Naive thymus-derived CD4-positive, alpha-beta T cell (primary cell): ENCODE measurements at places on chromosomes 6 and 20.

DNA sequence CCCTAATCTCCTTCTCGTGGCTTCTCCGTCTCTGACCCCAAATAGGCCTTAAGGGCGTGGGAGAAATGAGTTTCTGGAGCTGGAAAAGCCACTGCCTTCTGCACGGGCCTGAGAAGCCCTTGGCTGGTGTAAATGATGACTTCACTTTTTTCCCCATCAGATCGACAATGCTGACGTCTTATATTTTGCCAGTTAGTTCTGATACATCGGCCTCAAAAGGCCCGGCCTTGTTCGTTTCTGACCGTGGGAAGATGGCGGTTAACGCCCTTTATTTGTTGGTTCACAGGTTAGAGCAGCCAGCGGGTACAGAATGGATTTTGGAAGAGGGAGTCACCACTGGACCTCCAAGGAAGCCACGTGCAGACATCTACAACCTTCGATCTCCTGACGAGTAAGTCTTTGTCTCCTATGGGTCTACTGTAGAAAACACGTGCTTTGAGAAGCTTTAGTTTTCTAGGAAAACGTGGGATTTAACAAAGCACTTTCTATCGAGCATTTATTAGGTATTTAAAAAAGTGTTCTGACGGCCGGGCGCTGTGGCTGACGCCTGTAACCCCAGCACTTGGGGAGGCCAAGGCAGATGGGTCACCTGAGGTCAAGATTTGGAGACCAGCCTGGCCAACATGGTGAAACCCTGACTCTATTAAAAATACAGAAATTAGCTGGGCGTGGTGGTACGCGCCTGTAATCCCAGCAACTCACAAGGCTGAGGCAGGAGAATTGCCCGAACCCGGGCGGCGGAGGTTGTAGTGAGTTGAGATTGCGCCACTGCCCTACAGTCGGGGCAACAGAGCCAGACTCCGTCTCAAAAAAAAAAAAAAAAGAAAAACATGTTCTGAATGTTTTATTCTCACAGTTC lies 1.2 kb upstream of the ZNFX1 start:
- DNase-seq = no peak

DNA sequence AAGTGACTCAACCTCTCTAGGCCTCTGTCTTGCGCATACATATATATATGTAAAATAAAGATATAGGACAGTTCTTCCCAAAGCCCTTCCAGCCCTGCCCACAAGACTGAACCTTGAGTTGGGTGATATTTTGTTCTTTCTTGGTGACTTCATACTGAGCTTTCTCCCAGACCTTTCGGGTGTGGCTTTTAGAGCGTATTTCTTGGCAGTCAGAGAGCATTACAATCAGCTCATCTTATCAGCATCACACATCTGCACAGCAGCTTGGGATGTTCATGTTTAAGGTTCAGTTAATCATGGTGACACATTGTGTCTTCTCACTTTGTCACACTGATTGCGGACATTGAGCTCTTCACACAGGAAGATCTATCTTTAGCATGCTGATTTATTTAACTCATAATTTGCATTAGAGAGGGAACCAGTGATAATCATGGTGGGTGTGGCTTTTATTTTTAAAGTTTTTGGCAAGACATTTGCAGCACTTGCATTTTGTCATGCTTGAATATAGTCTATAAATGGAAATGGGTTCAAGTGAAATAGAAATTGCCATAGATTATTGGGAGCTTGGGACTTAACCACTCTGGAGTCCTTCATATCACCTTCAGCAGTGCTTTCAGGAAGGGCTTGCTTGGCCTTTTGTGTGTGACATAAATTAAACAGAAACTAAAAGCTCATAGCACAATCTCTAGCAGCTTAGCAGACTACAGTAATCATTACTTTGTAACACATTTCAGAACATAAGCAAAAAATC lies 8.3 kb downstream of the KIF3B start:
- DNase-seq = no peak

- no peak for DNase-seq
Observed at GRCh38 chr20:1946762-1947534, 46.9 kb downstream of the PDYN start.

DNA sequence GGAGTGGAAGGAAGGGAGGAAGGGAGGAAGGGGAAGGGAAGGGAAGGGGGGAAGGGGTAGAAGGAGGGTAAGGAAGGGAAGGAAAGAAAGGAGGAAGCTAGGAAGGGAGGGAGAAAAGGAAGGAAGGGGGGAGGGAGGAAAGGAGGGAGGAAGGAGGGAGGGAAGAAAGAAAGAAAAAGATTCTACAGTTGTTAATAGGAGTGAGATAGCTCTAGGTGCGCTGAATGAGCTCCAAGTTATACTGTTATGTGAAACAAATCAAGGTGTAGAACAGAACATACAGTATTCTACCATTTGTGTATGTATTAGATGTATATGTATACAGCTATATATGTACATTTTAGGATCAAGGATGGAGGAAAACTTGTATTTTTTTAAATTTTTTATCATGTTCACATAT lies 167.7 kb downstream of the HACE1 start:
- no peak for DNase-seq

- DNase-seq = no peak
Observed at GRCh38 chr6:79797163-79797764, 150.1 kb downstream of the ELOVL4 start.

DNA sequence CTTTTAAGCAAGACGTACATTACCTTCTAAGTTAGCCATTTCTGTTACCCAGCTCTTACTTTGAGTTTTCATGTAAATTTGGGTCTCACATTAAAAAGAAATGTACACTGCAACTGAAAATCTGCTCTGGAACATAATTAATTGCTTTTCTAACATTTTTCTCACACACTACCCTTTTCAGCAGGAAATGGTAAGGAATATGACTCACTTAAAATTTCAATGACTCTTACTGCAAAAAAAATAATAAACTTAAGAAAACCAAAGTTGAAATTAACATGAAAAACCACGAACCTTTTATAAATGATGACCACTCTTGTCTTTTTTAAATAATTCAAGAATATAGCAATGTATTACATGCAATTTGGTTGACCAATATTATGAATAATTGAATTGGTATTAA lies 1.3 kb downstream of the CGA start:
- no peak for DNase-seq

GRCh38 chr20:64268174-64268573 lies 12.6 kb downstream of the PCMTD2 start:
- DNase-seq = no peak

GRCh38 chr20:41047975-41048305 lies 19.3 kb downstream of the TOP1 start:
- no peak for DNase-seq

GRCh38 chr20:63698739-63699465 lies 2.5 kb downstream of the TNFRSF6B start:
- DNase-seq = no peak

GRCh38 chr20:3045042-3045815 lies 623 bp upstream of the MRPS26 start:
- peak; percentile 34 for DNase-seq

DNA sequence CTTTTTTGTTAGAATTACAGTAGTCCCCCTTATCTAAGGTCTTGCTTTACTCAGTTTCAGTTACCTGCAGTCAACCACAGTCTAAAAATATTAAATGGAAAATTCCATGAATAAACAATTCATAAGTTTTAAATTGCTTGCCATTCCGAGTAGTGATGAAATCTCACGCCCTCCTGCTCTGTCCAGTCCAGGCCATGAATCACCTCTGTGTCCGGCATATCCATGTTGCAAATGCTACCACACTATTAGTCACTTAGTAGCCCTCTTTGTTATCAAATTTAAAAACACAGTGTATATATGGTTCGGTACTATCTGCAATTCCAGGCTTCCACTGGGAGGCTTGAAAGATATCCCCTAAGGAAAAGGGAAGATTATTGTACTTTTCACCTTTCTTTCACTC lies 164.6 kb upstream of the FAM83B start:
- no peak for DNase-seq

- no peak for DNase-seq
Observed at GRCh38 chr20:52242237-52243230, 51.0 kb upstream of the ZFP64 start.

GRCh38 chr6:114690625-114691024 lies 347.8 kb upstream of the HS3ST5 start:
- no peak for DNase-seq
